ENCODE measurements at places on chromosomes 5 and 9.
A peak's percentile ranks its signal among the peaks of the same experiment; 100 is the strongest.

- no peak for DNase-seq
Measured at GRCh38 chr9:135278586-135278985, 191.1 kb downstream of the OLFM1 start.

DNA sequence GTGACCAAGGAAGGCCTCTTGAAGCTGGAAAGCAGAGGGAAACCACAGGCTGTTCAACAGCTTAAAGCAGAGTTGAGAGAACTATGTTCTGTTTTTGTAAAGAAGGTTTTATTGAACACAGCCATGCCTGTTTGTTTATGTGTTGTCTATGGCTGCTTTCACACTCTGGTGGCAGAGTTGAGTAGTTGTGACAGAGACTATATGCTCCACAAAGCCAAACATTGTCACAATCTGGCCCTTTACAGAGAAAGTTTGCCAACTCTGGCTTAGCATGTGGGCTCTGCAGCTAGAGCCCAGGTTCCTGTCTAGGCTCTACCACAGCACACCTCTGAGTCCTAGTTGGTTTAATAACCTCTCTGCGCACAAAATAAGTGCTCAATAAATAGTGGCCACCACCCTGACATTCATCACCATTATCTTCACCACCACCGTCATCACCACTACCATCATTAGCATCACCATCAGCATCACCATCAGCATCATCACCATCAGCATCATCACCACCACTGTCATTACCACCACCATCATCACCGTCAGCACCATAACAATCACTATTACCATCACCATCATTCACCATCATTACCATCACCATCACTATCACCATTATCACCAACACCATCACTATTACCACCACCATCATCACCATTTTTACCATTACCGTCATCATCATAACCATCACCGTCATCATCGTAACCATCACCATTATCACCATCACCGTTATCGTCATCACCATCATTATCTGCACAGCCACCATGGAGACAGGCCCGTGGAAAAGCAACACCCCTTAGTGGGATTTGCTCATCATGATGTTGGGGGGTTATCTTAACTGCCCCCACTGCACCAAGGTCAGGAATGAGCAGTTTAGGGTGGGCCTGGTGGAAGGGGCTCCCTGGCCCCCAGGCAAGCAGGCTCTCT, 18.3 kb downstream of the AKNA start:
- no peak for DNase-seq

DNA sequence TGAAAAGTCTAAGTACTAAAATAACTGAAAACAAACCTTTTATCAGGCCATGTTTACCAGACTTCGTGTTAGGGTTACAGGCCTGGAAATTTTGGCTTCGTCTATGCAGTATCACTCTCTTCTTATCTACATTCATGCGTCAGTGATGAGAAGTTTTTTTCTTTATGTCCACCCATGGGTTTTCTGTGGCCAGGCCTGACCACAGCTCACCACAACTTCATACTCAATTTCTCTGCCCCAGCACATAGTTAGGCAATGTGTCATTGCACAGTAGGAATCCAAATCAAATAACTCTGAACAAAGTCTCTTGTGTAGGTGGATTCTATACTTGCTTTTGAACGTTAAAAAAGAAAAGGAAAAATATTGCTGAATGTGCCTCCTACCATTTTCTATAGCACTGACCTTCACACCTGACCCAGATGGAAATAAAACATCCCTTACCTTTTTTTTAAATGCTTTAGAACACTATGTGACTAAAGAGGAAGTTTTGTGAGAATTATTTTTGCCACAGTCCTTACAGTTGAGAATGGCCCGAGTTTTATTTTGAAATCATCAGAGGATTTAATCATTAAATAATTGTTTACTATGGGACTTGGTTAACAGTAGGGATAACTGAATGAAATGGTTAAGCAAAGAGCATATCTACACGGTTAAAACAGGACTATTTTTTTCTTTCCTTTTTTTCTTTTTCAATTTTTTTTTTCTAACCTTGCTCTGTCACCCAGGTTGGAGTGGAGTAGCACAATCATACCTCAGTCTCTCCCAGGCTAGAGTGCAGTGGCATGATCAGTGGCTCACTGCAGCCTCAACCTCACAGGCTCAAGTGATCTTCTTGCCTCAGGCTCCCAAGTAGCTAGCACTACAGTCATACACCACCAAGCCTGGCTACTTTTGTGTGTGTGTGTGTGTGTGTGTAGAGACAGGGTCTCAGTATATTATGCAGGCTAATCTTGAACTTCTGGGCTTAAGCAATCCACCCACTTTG, 1247.0 kb upstream of the ACO1 start:
- DNase-seq, result peak; percentile 91

GRCh38 chr9:123091459-123091858, 58.0 kb downstream of the GPR21 start:
- no peak for DNase-seq

- no peak for DNase-seq
Measured at GRCh38 chr5:74187757-74188156, 452.8 kb downstream of the ENC1 start.

GRCh38 chr5:55821731-55822512, 29.2 kb upstream of the IL31RA start:
- DNase-seq, result no peak

- no peak for DNase-seq
Measured at GRCh38 chr5:139287890-139288635, 5.5 kb upstream of the MATR3 start.

- no peak for DNase-seq
Measured at GRCh38 chr9:97633859-97634490, 354 bp downstream of the NCBP1 start.

GRCh38 chr9:121499427-121500164, at the start of gene GGTA1:
GGTA1 (minus strand) TSS chr9:121499844; CDS start chr9:121467922, 31,922 bp downstream.
- DNase-seq, result no peak

DNA sequence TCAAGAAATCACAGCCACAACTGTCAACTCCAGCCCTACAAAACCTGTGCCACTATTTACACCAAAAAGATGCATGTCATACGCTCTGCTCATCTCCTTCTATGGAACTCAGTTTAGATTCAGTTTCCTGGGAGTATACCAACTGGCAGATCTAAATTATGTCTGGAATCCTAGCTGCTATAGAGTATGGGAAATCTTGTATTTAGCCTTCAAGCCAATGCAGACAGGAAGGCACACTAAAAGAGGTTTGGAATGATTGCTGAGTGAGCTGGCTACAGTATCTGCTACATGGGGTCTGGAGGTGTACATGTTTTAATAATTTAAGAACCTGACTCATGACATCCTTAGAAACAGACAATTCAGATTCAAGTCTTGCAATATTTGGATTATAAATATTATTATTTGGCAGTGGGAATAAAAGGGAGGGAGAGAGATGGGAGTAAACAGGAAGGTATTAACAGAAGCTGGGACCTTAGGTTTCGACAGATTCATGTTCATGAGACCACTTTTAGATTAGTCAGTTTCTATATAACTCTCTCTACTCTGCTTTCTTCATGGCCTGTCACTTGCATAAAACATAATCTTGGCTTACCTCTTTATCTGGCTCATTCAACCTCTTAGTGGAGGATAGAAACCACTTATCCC, 178.8 kb upstream of the HAPLN1 start:
- DNase-seq, result no peak

GRCh38 chr9:111158363-111158762, 120.1 kb upstream of the LPAR1 start:
- DNase-seq, result no peak

- no peak for DNase-seq
Measured at GRCh38 chr9:137435381-137435891, 5.7 kb downstream of the ENTPD8 start.

DNA sequence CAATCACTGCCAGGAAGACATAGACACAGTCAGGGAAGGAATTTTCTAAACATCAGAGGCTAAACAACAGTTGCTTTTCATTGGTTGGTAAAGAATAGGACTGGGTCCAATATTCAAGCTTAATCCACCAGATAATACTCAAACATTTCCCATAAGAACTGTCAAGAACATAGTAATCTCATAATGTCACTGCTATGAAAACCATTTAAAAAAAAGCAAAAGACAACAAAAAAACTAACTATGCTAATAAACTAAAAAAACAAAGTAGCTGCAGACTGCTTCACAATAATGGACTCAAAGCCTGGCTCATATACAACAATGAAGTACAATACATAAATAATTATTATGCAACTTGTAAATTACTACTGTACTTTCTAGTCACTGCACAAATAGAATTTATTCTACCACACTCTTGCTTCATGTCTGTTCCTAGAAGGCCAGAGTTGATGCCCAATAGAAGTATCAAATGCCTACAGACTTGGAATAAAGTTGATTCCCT, 148.7 kb downstream of the MLLT3 start:
- peak; percentile 34 for DNase-seq
